Stimulated activated CD8-positive, alpha-beta memory T cell treated with anti-CD3 and anti-CD28 coated beads, Interleukin-7, amount 100 ng/mL, for 1 hour (primary cell): ENCODE measurements at places on chromosomes 7 and 10.

DNA sequence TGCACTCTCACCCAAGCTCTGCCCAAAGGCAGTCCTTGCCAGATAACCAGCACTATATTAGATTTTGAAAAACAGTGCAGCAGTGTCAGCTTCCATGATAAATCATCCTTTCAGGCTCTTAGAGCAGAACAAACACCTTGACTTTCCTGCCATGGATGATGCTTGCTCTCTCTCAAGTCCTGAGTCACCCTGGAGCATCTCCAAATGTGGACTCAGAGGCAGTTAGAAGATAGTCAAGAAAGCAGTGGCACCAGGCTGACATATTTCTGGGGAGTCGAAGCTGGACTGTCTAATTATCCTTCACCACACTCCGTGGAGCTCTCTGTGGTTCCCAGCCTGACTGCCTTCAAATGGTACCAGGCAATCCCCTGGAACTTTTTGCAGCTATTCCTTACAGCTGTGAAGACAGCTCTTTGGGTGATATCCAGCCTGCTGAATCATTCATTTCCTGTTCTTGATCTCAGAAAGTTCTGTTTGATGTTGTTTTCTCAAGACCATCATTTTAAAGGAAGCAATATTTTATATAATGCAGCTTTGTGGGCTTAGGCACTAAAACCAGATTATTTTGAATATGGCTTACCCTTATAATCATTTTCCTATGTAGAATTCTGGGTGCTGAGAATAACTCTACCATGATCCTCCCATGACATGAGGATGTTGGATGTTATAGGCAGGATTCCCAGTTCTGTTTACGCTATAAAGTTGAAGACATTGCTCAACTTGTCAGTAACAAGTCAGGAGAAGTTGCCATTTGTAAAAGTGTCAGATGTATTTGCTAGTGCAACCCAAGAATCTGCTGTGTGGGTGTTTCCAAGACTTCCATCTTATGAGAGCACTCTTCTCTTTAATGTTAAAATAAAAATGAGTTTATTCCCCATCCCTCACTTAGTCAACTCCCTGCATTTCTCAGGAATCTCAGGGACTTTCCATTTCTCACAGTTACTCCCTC is 233.8 kb downstream of the C7orf25 start:
- DNase-seq = no peak

DNA sequence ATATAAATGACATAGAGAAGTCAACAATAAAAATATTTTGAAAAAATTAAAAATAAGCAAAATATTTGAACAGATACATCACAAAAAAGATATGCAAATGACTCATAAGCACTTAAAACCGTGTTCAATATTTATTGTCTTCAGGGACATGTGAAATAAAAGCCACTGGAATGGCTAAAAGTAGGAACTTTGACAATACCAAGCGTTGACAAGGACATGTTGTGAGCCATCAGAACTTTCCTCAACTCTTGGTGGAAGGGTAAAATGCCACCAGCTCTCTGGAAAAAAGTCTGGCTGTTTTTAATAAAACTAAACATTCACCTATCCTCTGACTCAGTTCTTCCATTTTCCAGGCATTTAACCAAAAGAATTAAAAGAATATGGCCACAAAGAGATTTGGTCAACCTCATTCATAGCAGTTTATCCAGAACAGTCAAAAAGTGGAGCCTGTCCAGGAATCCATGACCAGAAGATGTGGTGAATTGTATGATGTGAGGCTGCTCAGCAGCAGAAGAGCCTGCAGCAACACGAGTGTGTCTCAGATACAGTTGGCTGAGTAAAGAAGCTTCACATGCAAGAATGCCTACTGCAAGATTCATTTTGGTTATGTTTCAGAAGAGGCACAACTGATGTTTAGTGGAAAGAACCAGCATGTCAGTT is 7.1 kb upstream of the KLF6 start:
- DNase-seq = no peak

GRCh38 chr7:55502858-55503440 is 69.4 kb downstream of the VOPP1 start:
- DNase-seq = no peak

DNA sequence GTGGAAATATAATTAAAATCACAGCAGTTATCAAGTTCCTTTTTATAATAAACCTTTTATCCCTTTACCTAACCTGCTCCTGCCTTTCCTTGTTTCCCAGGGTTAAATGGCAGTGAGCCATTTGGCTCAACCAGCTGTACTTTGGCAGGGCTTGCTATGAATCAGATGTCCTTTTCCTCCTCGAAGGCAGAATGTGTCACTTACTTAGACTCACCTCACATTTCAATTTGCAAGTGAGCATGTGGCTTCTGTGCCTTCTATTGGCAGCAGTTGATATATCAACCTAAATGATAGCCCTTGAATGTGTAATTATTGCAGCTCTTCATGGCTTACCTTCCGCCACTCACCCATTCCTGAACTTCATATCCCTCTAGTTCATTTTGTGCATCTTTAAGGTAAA is 301.7 kb downstream of the CSTF2T start:
- DNase-seq = no peak

- DNase-seq = no peak
These were observed 61.3 kb downstream of the AKR1D1 start for GRCh38 chr7:138137423-138138171.

DNA sequence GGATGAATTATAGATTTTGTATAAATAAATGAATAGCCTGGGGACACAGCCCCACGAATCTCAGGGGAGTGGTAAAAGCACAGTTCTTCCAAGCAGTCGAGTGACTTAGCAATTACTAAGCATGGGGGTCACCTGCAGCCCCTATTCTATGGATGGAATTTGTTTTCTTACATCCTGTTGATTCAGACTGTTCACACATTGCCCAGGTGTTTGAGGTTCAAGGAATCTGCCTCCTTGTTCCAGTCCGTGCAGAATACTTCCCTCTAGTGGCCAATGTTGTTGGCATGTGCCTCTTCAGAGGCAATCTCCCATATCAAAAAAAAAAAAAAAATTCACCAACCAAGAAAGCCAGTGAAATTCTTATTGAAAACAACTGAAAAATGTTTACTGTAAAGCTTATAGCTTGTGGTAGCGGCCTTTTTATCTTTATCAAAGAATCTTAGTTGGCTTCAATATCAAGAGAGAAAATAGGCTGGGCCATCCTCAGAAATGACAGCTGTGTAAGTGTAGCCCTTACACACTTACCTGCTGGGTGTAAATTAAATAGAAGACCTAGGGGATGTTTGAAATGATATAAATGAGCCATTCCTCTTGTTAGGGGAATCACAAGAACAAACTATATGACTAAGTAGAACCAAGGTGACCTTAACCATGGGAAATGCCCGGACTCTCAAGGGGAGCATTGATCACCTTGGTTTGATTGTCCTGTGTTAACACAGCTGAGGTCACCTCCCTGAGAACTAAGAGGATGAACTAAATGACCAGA is 7.8 kb downstream of the LIPM start:
- no peak for DNase-seq

DNA sequence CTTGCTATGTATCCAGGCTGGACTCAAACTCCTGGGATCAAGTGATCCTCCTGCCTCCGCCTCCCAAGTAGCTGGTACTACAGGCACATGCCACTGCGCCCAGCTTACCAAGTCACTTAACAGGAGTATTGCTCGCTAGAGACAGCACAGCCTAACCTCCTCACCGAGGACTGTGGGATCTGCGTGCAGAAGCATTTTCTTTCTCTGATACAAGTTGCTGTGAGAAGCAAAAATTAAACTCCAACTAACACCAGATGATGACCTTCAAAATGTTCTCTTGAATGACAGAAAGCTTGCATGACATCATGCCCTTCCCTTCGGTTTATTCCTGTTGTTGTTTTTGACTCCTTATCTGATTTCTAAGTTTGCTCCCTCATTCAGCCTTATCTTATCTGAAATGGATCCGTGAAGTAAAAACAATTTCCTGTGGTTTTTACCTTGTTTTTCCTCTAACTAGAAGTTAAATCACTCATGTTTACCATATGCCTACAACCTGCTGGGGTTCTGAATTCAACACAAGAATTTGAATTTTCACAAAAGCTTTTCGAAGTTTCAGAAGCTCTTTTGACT is 94.4 kb upstream of the KIF5B start:
- DNase-seq = no peak

- DNase-seq = no peak
These were observed 73.3 kb downstream of the NRF1 start for GRCh38 chr7:129684777-129685176.

DNA sequence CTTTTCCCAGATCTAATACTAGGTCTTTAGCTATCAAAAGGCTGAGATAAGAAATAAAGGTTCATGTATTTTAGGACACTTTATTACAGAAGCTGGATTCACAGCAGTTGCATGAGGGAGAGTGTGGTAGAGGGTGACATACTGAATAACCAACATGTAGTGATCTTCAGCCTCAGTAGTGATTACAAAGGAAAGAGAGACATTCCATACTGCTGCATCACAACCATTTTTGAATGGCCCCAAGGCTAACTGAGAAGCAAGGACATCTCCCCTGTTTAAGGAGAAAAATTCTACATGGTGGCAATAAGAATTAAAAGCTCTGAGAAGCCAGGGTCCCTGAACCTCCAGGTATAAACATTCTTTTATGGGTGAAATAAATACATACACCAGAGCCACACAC is 35.3 kb downstream of the COG5 start:
- DNase-seq = no peak

- no peak for DNase-seq
These were observed 88.9 kb downstream of the SCRN1 start for GRCh38 chr7:29900745-29901144.
